ENCODE measurements at places on chromosomes 12 and 14.

GRCh38 chr12:89194683-89195082 is 157.6 kb downstream of the DUSP6 start:
- no peak for DNase-seq

- DNase-seq: no peak
Observed at GRCh38 chr14:58992935-58993334, 195.5 kb upstream of the DAAM1 start.

DNA sequence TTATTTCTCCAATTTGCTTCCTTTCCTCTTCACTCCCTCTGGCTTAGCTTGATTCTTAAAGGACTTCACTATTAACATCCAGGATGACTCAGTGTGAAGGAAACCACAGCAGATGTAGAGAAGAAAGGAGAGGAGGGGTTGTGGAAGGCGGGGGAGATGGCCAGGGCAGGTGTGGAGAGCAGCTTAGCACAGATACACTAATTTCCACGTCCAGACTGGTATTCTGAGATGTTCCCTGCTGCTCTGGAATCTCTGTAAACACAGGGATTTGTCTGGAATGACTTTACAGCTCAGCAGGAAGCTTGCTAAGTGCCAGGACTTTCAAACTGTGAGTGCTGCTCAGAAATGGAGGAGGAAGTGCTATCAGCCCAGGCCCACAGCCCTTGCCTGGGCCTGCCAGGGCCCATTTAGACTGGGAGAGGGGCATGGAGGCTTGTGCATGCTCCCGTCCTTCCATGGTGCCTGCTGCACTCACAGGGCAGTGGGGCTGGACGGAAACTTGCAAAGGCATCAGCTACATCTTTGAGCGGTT is 202.5 kb upstream of the DDHD1 start:
- peak; percentile 60 for DNase-seq

- no peak for DNase-seq
Observed at GRCh38 chr12:75701859-75702258, 190.4 kb upstream of the KRR1 start.

GRCh38 chr12:3881281-3881950 is 8.2 kb upstream of the PARP11 start:
- no peak for DNase-seq

GRCh38 chr12:12947902-12948301 is 4.1 kb downstream of the GPRC5D start:
- DNase-seq: no peak

DNA sequence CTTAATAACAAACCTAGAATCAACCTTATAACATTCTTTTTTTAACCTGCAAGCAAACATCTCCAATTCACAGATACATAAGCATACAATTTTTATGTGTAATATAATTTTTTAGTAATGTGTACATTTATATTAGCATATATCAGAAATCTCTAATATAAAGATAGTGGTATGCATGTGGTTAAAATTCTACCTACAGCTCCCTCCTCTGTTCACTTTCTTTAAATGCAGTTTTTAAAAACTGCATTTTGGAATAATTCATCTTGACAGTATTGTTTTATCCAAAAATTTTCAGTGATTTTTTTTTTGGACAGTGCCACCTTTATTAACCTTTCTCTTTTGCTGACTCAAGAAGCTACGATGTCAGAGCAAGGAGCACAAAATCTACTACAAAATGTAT is 13.2 kb upstream of the RXYLT1 start:
- DNase-seq: no peak

- DNase-seq: no peak
Observed at GRCh38 chr12:89848732-89849131, 140.1 kb upstream of the ATP2B1 start.

DNA sequence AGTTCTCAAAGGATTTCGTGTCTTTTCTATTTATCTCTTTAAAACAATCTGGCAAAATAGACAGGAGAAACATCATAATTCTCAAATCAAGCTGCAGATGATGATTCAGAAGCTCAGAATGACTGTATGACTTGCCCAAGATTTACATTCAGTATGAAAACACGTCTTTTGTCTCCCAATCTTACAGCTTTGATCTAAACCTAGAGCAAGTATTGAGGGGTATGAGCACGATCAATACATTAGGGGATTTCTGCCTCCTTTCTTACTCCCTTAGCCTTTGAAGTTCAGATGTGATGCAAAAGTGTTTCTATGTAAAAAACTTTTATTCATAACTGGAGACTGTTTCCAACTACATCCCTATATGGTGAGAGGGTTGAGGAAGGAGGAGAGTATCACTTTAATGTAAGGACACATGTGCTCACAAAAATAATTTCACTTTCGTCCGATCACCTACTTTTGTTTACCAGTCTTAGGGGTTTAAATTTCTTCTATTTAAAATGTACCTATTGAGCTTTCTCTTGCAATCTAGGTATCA is 454.8 kb downstream of the TMTC2 start:
- no peak for DNase-seq

- DNase-seq: no peak
Observed at GRCh38 chr12:51076236-51076930, 7.0 kb downstream of the CSRNP2 start.

DNA sequence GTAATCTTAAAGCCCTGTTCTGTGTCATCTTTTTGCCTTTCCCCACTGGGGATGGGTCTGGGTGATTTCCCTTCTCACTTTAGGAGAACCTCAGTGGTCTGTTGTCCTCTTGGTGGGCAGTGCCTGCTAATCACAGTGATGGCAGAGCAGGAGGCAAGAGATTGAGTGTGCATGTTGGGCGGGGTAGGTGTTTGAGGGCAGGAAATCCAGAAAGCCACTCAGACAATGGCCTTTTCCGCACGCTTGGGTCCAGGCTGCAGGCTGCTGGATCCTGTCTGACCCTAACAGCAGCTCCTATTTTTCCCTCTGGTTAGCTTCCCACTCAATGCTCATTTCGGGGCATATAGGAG is 13.7 kb upstream of the ITGA5 start:
- no peak for DNase-seq

GRCh38 chr14:71444030-71444822 is 488.0 kb upstream of the RGS6 start:
- no peak for DNase-seq

GRCh38 chr14:50855558-50855957 is 16.3 kb upstream of the ABHD12B start:
- DNase-seq: no peak

- DNase-seq: peak; percentile 40
Observed at GRCh38 chr12:57372233-57372632, 58.6 kb downstream of the R3HDM2 start.

- no peak for DNase-seq
Observed at GRCh38 chr12:130572553-130572952, 143.5 kb downstream of the RIMBP2 start.

DNA sequence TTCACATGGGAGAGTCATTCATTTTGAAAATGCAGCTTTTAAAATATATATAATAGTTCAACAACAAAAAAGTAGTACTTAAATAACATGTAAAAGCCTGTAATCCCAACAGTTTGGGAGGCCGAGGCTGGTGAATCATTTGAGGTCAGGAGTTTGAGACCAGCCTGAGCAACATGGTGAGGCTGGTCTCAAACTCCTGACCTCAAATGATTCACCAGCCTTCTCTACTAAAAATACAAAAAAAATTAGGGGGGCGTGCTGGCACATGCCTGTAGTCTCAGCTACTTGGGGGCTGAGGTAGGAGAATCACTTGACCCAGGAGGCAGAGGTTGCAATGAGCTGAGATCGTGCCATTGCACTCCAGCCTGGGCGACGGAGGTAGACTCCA is 256.3 kb upstream of the RGS6 start:
- DNase-seq: peak; percentile 56

DNA sequence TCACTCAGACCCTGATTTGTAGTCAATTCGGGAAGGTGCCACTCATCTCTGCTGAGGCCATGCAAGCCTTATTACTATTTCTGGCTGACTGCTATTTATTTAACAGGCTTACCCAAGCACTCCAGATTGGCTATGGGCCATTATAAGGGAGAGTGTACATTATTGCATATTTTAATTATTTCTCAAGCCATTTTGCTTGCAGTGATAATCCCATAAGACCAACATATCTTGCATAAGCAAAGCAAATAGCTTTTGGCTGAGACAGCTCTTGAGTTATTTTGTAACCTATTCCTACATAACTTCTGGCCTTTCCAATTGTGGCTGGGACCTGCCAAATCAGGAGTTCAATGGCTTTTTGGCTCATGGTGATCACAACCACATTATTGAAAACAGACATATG is 509.6 kb upstream of the USP15 start:
- no peak for DNase-seq

DNA sequence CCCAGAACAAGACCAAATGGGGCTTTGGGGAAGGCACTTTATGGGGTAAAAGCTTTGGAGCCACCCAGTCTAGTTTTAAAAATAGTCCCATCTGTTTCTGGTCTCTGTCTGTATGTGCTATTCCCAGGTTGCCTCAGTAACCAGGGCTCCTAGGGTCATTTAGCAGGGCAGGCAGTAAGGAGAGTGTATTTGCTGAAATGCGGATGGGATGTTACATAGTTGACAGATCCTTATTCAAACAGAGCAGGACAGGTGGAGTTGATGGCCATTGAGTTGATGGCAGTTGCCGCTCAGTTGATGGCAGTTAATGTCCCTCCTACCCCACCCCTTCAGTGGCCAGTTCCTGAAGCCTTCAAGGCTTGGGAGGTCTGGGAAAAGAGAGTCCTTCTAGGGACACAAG is 4.6 kb downstream of the ZC3H10 start:
- no peak for DNase-seq

DNA sequence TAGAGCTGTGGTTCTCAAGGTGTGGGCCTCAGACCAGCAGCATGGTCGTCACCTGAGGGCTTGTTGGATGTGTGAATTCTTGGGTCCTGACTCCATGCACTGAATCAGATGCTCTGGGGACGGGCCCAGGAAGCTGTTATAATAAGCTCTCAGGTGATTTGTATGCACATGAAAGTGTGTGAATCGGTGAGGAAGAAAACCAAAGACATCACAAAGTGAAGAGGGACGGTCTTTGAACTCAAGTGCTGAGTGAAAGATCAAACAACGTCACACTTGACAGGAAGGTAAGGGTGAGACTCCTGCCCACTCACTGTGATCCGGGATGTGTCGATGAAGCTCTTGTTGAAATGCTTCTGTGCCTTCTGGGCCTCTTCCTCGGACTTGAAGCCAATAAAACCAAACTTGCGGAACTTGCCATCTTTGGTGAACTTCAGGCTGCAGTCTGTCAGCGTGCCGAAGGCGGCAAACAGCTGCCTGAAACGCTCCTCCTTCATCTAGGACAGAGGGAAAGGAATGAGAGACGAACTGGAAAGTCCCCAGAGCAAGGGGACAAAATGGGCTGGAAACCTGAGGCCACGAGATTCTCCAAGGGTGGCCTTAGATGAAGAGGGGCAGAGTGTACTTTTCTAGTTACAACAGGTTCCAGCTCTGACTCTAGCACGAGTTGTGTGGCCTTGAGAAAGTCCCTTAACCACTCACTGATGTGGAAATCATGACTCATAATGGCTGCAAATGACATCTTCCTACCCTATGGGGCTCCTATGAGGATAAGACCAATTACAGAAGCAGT is 4.0 kb downstream of the RBM19 start:
- peak; percentile 24 for DNase-seq

DNA sequence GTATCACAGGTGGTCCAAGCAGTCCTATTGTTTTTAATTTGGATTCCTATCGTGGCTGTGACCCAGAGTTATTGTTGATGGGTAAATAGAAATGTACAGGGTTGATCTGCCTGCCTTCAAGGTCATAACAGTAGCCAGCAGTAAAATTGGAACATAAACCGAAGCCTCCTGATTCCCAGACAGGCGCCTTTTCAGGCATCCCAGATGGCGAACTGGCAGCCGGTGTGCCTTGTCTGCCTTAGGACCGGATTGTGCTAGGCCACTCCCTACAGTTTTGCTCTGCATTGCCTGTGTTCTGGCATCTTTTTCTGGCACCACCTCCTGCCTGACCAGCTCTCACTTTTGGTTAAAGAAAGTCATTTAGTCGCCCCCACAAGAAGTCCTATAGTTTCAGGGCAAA is 22.2 kb downstream of the TMEM117 start:
- no peak for DNase-seq

DNA sequence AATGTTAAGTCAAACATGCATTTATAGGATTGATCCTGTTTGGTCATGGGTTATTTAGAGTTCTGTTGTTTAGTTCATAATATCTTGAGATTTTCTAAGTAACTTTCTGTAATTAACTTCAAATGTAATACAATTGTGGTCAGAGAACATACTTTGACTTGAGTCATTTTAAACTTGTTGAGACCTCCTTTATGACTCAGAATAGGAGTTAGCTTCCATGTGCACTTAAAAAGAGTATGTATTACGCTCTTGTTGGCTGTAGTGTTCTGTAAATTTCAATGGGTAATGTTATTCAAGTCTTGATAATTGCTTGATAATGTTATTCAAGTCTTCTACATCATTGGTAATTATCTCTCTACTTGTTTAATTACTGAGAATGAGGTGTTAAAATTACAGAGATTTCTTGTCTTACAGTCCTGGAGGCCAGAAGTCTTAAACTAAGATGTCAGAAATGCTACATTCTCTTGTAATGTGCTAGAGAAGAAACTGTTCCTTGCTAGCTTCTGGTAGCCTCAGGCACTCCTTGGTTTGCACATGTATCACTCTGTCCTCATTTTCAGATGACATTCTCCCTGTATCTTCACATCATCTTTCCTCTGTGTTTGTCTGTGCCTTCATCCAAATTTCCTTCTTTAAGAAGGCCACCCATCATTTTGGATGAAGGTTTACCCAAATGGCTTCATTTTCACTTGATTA is 197.3 kb downstream of the TMTC3 start:
- no peak for DNase-seq

DNA sequence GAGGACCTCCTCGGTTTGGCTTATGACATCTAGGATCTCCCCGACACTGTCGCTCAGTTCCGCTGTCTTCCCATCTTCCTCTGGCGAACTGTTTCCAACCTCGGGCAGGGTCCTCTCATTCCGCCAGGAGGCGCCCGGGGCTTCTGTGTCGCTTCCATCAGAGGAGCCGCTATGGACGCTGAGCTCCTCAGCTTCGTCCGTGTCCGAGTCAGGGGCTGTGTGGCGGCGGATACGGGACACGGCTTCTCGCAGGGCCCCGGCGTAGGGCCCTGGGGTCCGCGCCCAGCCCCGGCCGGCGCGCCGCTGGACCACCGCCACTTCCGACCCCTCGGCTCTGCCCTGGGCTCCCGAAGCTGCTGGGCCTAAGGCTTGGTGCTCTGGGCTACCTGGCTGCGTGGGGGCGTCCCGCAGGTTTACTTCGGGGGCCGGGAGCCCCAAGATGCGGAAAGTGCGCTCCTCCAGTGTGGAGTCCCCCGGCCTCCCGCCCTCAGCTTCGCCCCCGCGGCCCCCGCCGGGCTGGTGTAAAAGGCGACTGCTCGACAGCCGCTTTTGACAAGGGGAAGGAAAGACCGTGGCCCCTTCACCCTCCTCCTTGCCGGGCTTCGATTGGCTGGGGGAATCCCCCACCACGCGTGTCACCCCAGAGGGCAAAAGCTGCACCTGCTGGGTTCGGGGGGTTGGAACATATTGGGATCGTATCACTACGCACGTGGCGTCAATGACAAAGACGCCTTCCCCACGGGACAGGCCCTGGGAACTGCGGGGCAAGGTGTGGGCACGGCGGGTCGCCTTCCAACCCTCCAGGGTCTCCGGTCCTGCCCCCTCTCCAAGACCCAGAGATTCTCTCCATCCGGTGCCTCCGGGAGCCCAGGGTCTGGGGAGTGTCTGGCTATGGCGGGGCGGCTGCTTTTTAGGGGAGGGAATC is 2.1 kb downstream of the DDN start:
- peak; percentile 71 for DNase-seq

Measured in brain microvascular endothelial cell (primary cell).